ENCODE measurements at places on chromosomes 2 and 18. TPM values are rescaled to one million over a fixed set of nuclear protein-coding genes. Genes with fewer than 3 reads are reported as not detected.
A peak's percentile ranks its signal among the peaks of the same experiment; 100 is the strongest.

DNA sequence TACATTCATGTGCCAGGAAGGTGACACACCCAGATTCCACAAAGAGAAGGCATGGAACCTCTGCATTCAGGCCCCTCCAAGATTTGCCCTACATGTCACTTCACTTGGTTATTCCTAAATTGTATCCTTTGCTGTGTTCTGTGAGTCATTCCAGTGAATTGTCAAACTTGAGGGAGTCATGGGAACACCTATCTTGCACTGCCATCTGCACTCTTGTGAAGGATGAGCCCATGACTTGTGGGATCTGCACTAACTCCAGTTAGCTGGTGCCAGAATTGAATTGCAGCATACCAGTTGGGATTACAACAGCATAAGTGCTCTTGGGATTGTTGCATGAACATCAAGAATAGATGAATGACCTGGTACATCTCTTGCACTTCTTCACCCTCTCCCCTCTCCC is 1288.0 kb upstream of the ZEB2 start:
- DNase-seq = no peak

- DNase-seq = peak; percentile 77
Measured at GRCh38 chr2:2664989-2665833, 334.1 kb upstream of the MYT1L start.

DNA sequence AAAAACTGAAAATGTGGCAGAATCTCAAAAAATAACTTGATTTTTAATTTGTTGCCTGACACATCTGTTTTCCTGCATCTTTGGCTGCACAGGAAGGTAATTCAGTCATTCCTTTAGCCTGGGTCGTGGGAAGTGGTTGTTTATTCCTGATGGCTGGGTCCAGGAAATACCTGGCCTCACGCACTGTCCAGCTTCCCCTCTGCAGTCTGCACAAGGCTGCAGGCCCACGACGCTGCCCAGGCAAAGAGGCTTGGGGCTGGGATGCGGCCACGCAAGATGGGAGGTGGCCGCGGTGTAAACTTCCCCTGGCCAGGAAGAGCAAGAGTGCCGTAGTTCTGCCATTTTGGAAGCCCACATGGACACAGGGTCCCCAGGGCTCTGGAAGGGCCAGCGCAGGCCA is 28.2 kb downstream of the TSHZ1 start:
- no peak for DNase-seq

GRCh38 chr18:3594760-3595368 is 144.9 kb downstream of the TGIF1 start:
- DNase-seq = no peak

GRCh38 chr18:71878226-71878625 is 665.9 kb downstream of the CBLN2 start:
- no peak for DNase-seq

- DNase-seq = no peak
Measured at GRCh38 chr2:178449700-178450523, 1.1 kb downstream of the PRKRA start.

DNA sequence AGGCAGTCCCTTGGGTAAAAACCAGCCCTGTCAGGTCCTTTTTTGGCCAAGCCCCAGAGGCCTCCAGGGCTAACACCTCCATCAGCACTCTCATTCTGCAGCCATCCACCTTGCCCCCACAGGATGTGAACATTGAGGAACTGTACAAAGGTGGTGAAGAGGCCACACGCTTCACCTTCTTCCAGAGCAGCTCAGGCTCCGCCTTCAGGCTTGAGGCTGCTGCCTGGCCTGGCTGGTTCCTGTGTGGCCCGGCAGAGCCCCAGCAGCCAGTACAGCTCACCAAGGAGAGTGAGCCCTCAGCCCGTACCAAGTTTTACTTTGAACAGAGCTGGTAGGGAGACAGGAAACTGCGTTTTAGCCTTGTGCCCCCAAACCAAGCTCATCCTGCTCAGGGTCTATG is 7.3 kb downstream of the IL1F10 start:
- no peak for DNase-seq

GRCh38 chr2:134582547-134582899 is 136.3 kb downstream of the TMEM163 start:
- no peak for DNase-seq

DNA sequence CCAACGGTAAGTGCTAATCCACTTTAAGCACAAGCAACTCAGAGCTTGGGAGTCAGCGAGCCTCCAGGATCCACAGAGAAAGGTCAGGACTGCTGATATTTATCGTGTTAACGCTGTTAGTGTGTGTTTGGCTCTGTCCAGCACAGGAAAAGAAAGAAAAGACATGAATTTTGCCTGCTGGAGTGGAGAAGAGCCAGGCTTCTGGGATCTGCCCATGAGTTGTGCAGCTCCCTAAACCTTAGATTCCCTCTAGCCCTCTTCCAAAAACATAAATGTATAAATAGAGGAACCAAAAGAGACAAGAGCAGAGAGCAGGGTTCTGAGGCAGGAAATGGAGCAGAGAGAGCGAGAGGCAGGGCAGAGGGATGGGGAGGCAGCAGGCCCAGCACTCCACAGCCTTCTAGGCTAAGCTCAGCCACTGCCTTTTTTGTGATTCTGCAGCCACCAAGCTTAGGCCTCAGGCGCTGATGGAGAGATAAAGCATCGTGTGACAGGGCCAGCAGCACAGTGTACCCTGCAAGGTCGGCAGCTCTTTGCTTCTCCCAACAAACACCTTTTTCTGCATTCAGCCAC is 14.5 kb upstream of the MAT2A start:
- no peak for DNase-seq

DNA sequence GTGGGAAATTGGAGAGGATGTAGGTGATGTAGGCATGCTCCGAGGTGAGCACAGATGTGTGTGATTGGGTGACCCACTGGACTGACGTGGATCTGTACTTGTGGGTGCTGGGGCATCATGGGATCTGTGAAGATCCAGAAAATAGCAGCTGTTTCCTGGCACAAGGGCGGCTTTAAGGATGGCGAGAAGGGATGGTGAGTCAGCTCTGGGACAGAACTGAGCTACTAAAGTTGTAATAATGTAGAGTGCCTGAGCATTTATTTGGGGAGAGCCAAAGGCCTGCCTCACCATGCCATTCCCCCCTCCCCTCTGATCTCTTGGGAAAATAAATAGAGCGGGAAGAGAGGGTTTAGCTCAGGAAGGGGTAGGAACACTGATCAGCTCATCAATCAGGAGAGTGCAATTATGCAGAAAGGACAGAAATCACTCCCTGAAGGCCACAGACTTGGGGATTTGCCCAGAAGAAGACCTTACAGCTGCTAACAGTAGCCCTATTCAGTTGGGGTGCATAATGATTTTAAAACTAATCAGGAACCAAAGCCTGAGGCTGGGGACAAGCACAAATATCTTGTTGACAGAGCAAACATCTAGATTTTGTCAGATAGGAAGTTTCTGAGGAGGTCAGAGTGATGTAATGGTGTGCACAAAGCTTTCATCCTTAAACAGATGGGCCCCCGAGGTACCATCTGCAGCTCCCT is 30.3 kb downstream of the TANC1 start:
- DNase-seq = no peak

GRCh38 chr2:181430406-181431118 is 26.6 kb upstream of the ITGA4 start:
- DNase-seq = no peak

DNA sequence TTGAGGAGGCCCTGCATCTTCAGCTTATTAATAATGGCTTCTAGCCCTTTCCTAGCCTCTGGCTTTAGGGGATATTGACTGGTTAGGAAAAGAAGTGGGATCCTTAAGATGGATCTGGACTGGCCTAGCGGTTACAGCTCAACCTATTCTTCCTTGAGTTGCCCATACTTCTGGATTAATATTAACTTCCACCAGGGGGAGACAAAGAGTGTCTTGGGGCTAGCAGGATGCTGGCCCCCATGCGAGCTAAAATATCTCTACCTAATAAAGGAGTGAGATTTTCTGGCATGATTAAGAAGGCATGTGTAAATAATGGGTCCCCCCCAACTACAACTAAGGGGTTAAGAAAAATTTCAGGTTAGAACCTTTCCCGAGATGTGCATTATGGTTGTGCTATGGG is 23.2 kb upstream of the PLA2R1 start:
- DNase-seq = no peak

- no peak for DNase-seq
Measured at GRCh38 chr2:220999356-220999755, 572.7 kb downstream of the EPHA4 start.

- DNase-seq = no peak
Measured at GRCh38 chr2:186535861-186536260, 49.8 kb downstream of the ZC3H15 start.

DNA sequence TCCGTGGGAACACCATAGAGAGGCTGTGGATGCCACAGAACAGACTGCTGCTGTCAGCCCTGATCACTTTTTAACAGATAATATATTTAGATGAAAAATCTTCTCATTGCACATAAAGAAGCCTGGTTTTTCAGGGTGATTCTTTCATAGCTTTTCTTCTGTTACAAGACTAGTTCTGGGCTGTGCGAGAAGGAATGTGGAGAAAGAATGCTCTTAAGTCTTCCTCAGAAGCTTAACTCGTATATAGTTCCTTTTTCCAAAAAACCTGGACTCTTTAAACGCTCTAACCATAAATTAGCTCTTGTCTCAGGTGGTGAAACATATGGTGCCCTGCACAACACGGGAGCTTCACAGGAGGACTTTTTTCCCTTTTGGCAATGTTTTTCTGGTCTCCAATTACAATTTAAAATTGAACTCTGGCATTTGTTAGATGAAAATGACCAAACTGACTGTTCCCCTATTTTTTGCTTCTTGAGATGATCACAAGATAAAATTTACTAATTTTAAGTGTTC is 125.9 kb upstream of the SMAD7 start:
- DNase-seq = no peak

DNA sequence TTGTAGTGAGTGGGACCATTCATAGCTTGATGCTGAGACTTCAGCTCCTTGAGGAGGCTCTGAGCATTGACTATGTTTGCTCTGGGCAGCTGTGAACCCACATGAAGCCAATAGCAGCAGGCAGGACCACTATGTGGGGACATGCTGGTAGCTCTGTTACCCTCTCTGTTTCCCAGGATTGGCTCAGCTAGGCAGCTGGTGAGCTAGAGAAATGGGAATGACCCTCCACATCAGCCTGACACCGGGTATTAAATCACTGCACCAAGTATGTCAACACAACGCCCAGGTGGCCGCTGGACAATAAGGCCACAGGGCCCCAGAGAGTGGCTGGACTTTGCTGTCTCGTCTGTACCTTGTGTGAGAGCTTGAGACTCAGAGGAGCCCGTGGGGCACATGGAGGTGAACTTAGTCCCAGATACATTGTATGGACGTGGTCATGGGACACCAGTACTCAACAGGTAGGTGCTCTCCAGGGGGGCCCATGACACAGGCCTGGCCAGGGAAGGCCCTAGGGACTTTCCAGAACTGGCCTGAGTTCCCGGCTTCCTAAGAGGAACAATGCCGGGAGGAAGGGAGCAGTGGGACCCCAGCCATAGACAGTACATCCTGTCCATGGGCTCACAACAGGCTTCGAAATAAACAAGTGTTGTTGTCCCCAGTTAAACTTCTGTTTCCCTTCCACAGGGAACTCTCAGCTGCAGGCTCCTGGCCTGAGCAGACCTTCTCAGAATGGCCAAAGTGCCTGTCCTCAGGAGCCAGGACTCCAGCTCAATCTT is 35.2 kb downstream of the HS1BP3 start:
- no peak for DNase-seq

DNA sequence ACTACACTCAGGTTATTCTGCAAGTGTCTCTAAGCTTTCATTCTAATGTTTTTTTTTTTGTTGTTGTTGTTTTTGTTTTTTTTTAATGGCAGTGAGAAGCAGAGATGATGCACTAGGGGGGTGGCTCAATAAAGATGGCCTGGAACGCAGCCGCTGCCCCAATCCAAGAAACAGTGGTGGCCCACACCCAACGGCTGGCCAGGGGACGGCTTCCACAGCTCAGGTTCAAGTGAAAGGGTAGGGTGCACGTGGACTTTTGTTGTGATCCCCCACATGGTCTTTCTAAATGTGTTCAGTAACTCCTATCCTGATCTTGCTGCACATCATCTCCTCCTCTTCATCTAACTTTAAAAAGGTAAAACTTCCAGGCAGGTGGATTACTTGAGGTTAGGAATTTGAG is 190.1 kb downstream of the NDUFA10 start:
- DNase-seq = no peak

- DNase-seq = no peak
Measured at GRCh38 chr2:196380098-196380497, 208.7 kb upstream of the STK17B start.

DNA sequence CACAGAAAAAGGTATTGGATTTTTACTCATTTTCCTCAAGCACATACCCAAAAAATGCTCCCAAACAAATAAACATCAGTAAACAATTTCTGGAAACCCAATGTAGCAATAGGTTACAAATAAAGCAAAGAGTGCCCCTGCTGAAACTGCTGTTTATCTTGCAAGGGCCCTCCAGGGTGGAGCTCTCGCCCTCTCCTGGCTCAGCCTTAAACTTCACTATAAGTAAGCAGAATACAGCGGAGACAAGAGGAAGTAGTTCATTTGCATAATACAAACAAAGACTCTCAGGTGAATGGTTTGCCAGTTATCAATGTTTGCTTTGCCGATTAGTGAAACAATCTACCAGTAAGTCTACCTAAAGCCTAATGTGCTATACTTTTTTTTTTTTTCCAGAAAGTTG is 437.6 kb downstream of the DLGAP1 start:
- DNase-seq = no peak

DNA sequence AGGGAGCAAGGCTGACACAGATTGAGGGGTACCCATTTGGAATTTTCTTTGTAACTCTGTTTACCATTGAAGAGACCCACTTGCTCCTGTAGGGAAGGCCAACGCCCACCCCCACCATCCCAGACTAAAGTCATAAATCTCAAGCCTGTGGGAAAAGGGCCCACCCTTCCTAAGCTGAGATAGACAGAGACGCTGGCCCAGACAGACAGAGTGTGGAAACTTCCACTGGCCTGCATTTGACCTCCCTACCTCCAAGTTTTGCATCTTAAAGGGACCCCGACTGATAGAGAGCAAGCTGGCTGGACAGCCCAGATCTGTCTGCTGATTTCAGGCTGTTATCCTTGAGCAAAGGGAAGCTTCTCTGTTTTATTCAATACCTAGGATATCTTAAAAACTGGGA is 48.2 kb upstream of the SLC14A2 start:
- no peak for DNase-seq

The IL1RN gene
- not detected for polyA plus RNA-seq

The B4GALT6 gene
- 0.40 TPM for polyA plus RNA-seq

The ZNF892 gene
- polyA plus RNA-seq = 1.6 TPM

The OSR1 gene
- polyA plus RNA-seq = 14.0 TPM

The CAPN13 gene
- polyA plus RNA-seq = not detected

The ANKAR gene
- polyA plus RNA-seq = 3.5 TPM

The C2orf80 gene
- not detected for polyA plus RNA-seq

The SP9 gene
- not detected for polyA plus RNA-seq

The RSAD2 gene
- not detected for polyA plus RNA-seq

The EMILIN1 gene
- polyA plus RNA-seq = 68.3 TPM

The FABP1 gene
- polyA plus RNA-seq = not detected

The CDH19 gene
- not detected for polyA plus RNA-seq

The RTP5 gene
- not detected for polyA plus RNA-seq

The PLGLB1 gene
- polyA plus RNA-seq = 0.56 TPM

The ERCC3 gene
- polyA plus RNA-seq = 53.5 TPM

The GAREM1 gene
- 3.4 TPM for polyA plus RNA-seq
